ENCODE measurements at places on chromosomes 1 and 21.

- no peak for DNase-seq
These were observed 102.0 kb upstream of the USP25 start for GRCh38 chr21:15627823-15628222.

- DNase-seq: no peak
These were observed 17.6 kb downstream of the RGS1 start for GRCh38 chr1:192592981-192593708.

DNA sequence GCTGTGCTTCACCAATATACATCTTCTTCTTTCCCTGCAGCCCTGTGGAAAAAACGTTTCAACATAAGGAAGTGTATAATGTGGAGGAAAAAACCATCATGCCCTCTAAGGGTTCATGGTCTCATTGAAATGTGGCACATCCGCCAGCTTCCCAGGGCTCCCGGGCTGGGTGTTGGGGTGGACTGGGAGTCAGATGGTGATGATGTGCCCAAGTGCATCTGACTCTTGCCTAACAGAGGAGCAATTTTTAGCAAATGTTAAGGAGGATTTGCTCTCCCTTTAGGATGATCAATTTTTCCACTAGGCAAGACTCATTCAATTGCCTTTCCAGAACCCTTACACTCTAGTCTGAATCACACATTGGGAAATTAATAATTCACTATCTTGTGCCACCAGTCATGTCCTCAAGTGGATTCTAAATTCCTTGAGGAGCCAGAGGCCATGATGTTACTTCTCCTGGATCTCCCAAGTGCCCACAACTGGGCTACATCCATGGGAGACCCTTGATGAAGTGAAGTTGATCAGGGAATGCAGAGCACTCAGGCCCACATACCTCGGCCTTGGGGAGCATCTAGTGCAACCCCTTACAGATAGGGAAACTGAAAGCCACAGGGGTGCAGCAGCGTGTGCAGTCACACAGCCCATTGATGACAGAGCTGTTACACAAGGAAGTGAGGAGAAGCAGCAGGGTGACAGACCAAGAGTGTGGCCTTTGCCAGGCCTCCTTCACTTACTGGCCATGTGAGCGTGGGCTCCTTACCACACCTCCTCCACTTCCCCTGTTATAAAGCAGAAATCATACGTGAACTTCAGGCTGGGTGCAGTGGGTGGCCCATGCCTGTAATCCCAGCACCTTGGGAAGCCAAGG lies 100.0 kb upstream of the SLC44A3 start:
- DNase-seq: peak; percentile 6

DNA sequence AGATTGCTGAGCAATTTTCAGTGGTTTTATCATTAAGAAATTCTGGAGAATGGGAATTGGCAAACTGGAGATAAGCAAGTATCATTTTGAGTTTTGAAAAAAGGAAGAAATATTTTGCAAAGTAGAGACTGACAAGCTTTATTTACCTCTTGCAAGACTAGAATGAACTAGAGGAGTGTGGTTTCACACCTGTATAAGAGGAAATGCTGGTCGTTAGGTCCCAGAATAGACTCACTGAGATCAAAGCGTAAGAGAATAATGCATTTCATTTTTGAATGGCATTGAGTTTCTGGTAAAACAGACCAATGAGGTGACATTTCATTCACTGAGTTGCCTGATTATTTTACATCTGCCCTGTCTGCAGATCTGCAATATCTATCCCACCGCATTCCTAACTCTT lies 308.1 kb downstream of the ADGRL2 start:
- no peak for DNase-seq

DNA sequence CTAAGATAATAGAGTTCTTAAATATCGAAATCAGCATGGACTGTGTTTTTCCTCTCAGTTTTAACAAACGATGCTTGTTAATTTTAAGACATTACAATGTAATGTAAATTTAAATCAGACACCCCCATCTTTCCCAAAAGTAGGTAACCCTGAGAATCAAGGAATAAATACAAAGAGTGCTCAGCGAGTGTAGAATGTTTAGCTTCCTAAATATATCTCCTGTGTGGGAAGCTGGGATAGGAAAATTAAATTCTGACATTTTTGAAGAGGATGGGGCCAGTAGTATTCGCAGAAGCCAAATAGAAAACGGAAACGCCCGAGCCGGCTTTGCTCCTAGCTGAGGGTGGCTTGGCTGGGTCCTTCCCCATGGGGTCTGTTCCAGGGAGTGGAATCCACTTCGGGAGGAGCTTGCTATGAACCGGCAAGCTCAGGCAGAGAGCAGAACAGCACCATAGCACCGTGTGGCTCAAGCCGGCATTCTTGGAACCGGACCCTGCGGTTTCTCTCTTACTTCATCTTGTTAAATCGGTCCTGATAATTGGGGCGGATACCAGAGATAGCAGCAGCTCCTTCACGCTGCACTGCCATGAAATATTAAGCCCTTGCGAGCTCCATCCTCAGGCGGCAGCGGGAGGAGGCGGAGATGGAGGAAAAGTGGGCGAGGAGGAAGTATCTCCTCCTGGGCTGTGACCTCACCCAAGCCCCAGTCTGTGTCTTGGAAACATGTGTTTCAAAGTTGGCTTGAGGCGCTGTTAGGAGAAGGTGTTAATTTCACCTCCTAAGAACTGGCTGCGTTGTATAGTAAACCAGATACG lies 24.9 kb downstream of the MAP3K7CL start:
- no peak for DNase-seq

- DNase-seq: no peak
These were observed 1.3 kb downstream of the ATXN7L2 start for GRCh38 chr1:109485001-109485400.

DNA sequence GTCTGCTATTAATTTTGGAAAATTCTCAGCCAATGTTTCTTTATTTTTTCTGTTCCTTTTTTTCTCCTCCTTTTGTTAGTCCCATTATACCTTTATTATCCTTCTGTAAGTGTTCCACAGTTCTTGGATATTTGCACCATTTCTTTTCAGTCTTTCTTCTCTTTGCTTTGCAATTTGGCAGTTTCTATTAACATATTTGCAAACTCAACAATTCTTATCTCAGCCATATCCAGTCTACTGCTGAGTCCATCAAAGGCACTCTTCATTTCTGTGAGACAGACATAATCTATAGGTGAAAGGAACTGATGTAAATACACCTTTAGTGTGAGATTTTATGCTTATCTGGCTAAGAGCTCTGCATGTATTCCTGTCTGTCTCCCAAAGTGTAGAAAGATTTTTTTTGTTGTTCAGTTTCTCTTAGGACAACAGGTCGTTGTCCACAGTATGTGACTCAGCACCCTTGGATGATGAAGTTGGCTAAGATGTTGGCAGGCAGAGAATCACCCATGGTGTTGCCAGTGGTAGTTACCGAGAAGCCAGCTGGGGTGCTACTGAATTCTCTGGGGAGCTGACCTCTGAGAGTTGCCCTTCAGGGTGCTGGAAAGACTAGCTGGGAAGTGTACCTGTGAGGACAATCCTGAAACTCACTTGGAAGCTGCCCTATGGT lies 38.4 kb downstream of the LEPR start:
- no peak for DNase-seq

DNA sequence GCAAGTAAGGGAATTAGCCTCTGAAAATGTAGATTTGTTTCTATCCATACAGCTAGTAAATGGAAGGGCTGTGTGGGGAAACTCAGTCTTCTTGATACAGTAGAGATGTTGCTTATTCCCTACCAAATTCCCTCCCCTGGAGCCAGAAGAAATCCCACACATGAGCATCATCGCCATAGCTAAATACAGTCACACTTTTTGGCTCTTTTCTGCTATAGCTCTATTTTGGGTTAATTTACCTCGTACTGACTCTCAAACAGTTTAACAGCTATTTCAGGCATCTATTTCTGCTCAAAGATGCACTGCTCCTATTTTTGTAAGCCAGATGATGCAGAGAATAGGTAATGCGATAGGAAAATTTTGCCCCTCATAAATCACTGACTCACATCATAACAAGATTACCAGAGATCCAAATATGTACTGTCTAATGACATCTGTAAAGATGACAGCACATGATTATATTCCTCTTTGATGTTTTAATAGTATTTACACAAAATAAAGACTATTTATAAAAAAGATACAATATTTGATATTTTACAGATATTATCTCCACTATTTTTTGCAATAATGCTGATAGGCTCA lies 58.6 kb downstream of the XCL1 start:
- no peak for DNase-seq

- DNase-seq: no peak
These were observed 217.2 kb upstream of the NFIA start for GRCh38 chr1:60865166-60865565.

GRCh38 chr1:214272964-214273533 lies 7.9 kb upstream of the SMYD2 start:
- no peak for DNase-seq

GRCh38 chr1:11453742-11454491 lies 25.0 kb upstream of the DISP3 start:
- no peak for DNase-seq

Measured in germinal center (tissue), 1 donor.